ENCODE measurements at places on chromosomes 2 and 18. TPM values are rescaled to one million over a fixed set of nuclear protein-coding genes. Genes with fewer than 3 reads are reported as not detected.

Gene RTN4
- 126 TPM for total RNA-seq

Gene ST6GAL2
- not detected for total RNA-seq

Gene SERPINB10
- total RNA-seq = 5.1 TPM

Gene OSR1
- total RNA-seq = not detected

Gene DIS3L2
- 76.0 TPM for total RNA-seq

All from natural killer cell treated with Interleukin-12 subunit alpha and Interleukin-12 subunit beta and Interleukin-15 and Interleukin-18, amount 100 ng/mL, for 72 hours (primary cell).